Iris pigment epithelial cell (primary cell): ENCODE measurements at places on chromosomes 7 and 10.

GRCh38 chr7:1663223-1663622, 6.9 kb upstream of the ELFN1 start:
- DNase-seq = no peak

GRCh38 chr7:1537535-1538412, 7.3 kb downstream of the MAFK start:
- peak; percentile 98 for DNase-seq

GRCh38 chr10:80320377-80320776, 30.9 kb upstream of the MAT1A start:
- DNase-seq = no peak

GRCh38 chr10:11261143-11261542, 243.5 kb downstream of the CELF2 start:
- DNase-seq = no peak

DNA sequence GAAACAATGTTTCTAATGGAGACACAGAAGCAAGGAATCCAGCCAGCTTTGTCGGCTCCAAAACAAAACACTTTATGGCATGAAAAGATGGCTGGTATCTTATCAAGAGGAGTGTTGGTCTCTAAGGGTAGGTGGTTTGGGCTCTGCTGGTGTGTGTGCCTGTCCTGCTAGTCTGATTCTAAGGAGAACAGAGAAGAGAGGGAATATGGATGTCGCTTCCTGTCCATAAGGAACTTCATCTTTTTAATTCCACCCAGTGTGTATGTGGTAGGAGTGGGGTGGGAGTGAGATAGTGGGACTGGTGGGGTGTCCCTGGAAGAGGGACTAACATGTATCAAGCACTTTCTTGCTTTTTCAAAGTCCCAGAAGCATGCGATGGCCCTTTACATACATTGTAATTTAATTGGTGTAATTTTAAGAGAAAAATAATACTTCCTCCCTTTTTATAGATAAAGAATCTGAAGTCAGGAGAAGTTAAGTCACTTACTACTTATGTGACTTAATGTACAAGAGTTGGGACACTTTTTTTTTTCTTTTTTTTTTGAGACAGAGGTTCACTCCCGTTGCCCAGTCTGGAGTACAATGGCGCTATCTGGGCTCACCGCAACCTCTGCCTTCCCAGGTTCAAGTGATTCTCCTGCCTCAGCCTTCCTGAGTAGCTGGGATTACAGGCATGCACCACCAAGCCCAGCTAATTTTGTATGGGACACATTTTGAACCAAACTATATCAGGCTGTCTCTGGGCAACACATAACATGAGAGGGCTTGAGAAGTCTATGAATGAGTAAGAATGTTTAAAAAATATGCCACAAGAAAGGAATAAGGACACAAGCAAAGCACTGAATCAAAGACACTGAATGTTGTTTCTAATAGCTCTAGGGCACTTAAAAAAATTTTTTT, 18.8 kb downstream of the NT5C3A start:
- DNase-seq = no peak

DNA sequence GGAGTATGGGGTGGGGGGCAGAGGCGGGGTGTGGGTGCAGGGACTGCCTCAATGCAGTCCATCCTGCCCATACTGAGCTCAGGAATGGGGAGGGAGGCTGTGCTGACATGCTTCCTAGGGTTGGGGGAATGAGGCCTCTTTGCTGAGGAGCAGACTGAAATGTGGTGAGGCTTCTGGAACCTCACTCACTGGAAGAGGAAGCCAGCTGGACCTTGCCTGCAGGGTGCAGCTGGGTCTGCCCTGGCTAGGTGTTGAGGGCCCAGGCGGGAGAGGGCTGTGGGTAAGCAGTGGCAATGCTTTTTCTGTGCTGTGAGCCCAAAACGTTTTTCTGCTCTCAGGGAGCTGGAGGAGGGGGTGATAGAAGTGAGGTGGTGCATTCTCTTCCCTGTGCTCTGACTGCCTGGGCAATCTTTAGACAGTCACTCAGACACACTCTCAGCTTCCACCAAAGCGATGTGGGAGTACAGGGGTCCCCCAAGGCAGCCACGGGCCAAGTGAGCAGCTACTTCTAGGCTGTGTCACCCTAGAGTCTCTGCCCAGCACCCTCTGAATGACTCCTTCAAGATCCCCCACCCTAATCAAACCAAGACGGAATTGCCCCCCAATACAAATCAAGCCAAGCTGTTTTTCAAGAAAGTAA, 41.1 kb upstream of the BMPR1A start:
- DNase-seq = no peak

GRCh38 chr10:24721229-24722106, 2.2 kb downstream of the ARHGAP21 start:
- DNase-seq = peak; percentile 34

DNA sequence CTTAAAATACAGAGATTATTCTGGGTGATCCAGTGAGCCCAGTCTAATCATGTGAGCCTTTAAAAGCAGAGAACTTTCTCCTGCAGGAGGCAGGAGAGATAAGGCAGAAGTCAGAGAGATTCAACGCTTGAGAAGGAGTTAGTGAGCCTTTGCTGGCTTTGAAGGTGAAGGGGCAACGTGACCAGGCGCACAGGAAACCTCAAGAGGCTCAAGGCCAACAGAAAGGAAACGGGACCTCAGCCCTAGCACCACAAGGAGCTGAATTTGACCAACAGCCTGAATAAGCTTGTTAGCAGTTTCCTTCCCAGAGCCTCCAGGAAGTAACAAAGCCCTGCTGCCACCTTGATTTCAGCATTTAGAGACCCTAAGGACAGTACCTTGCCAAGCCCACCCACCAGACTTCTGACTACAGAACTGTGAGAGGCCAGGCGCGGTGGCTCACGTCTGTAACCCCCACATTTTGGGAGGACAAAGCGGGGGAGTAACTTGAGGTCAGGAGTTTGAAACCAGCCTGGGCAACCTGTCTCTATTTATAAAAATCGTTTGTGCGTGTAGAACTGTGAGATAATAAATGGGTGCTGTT, 87.3 kb upstream of the KAT6B start:
- peak; percentile 34 for DNase-seq

GRCh38 chr10:18104223-18104872, 35.9 kb upstream of the CACNB2 start:
- peak; percentile 38 for DNase-seq

GRCh38 chr7:25669281-25669781, 441.0 kb upstream of the NPVF start:
- no peak for DNase-seq

- peak; percentile 22 for DNase-seq
These were observed 28.5 kb downstream of the NPS start for GRCh38 chr10:127577376-127578258.

DNA sequence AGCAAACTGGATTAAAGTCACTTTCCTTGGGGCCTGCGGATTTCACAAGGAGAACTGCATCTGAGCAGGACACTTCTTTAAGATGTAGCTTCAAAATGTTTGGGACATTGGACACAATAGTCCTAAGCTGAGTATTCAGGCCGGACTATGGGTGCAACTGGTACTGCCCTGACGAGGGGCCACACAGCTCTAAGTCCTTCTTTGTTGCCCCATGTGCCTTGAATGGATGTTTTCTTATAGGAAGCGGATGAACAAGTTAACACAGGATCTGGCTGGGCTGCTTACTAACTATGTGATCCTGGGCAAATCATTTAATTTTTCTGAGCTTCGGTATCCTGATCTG, 147.8 kb upstream of the KLF14 start:
- DNase-seq = no peak

- DNase-seq = no peak
These were observed 205.6 kb upstream of the TCF7L2 start for GRCh38 chr10:112744181-112745096.

GRCh38 chr7:76998285-76998589, 33.9 kb downstream of the SPDYE17 start:
- DNase-seq = peak; percentile 3

DNA sequence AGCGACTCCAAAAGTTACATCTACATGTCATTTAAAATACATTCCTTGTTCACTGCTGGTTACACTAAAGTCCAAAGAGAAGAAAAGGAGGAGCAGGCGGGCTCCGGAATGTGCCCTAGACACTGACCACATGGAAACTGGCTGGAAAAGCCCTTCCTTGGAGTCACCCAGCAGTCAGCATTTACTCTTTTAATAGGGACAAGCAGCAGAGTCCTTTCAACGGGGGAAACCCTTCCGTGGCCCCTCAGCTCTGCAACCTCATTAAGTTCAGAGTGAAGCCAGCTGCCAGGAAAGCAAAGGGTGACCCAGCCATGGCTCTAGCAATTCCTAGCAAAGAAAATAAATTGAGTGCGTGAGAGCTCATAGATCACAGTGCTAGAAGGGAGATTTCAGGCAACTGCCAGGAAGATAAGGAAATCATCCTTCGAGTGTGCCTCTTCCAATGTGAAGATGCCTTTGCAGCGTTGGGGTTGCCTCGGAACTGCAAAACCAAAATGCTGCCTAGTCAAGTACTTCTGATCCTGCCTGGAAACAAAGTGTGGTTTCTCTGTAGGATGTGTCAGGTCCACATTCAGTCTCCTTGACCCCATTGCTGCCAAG, 101.6 kb downstream of the SORBS1 start:
- DNase-seq = no peak

GRCh38 chr10:21516242-21517131, 9.0 kb downstream of the SKIDA1 start:
- peak; percentile 81 for DNase-seq

DNA sequence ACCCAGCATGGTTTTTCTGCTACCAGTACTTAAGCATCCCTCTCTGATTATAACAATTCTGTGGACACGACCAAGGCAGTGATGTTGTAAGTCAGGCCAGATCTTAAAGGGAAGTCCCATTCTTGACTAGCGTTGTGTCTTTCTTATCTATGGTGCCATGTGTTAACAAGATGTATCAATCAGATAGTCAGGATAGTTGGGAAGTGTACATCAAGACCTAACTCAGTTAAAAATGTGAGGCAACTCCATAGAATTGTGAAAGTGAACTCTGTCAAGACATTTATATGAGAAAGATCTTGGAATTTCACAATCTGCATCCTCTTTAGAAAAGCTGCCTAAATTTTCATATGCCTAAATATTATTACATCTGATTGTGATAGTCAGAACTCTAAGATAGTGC, 341.7 kb upstream of the SEMA3D start:
- DNase-seq = peak; percentile 65

DNA sequence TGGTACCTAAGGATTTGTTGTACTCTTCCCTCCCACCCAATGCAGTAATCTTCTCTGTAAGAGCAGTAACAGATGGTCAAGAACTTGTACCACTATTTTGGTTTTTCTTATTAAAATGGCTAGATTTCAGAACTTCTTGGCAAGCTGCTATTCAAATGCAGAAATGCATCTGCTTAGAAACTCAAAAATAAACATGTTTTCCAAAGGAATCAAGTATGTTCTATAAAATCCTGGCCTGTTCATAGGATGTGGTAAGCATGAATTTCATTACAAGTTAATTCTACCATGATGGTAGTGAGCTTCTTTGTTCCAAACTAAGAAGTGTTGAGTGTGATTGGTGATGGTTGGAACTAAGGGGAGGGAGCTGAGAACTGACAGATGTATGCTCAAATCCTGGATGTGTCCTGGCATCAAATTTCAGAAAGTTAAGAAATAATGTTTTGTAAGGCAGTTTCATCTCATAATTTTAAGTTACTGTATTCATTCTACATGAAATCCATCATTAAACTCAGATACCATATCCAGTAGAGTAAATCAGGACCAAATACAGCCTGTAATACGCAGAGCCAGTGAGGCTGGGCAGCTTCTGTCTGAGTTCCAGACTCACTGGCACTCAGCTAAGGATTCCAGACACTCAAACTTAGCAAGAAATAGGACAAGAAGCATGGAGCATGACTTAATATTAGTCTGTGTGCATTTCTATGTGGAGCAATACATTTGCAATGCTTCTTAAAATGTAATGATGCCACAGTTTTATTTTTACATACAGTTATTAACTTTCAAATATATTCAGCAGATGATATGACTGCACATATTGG, 119.6 kb downstream of the TES start:
- DNase-seq = peak; percentile 51

- DNase-seq = no peak
These were observed 925.8 kb upstream of the ZNF722 start for GRCh38 chr7:63072806-63073205.

GRCh38 chr10:83943920-83944319, 195.4 kb upstream of the GHITM start:
- DNase-seq = no peak

DNA sequence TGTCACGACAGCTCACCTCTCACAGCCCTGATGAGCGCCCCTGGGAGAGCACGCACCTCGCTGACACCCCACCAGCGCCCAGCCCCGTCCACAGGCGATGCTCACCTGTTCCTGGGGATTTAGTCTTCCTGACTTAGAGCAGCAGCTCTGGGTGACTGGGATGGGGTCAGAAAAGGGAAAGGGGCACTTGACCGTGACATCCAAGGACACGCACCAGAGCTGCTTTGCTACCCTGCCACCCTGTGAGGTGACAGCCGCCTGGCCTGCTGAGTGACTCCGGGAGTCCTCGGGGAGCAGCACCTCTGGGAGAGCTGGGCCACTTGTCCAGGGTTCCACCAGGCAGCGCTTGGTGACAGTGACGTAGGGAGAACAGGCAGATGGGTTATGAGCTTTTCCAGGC, 148.2 kb downstream of the PRKAG2 start:
- no peak for DNase-seq

- DNase-seq = no peak
These were observed 441.9 kb upstream of the LRRTM3 start for GRCh38 chr10:66483966-66484365.

DNA sequence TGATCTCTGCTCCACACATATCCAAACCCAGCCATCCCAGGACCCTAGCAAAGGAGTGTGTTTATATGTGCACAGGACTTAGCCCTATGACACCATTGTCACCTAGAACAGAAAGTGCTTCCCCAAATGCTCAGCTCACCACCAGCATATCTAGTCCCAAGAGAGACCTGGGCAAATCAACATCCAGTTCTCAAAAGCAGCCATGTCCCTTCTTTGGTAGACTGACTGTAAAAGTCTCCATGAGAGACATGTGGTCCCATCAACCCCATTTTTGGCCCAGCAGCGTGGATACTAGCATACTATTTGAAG, 20.9 kb upstream of the ARHGAP22 start:
- DNase-seq = no peak

- no peak for DNase-seq
These were observed 312.7 kb upstream of the IGFBP3 start for GRCh38 chr7:46233585-46234329.

DNA sequence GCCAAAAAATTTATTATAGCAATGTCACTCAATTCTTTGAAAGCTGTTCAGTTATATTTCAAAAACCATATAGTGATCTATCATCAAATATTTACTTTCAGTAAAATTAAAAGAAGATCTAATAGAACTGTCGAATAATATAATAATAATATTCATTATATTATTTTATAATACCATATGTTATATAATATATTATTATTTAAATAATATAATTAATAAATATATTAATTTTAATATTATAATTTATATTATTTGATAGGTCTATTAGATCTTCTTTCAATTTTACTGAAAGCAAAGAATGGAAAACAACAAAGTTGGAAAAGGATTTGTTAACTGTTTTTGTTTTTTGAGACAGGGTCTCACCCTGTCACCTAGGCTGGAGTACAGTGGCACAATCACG, 22.5 kb upstream of the UCMA start:
- DNase-seq = no peak

DNA sequence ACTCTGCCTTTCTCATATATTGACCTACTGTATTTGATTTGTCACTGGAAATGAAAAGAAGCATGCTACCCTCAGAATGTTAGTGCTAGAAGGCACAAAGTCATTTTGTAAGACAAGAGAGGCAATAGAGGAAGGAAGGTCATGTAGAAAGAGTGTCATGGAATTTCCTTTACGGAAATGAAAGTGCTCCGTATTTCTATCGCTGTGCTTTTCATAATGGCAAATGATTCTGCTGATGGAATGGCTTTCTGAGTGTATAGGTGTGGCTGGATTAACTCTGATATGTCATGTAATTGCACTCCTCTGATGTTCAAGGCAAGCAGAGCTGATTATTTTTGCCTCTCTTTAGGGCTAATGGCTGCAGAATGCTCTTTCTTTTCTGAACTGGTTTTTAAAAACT, 15.5 kb upstream of the STEAP4 start:
- no peak for DNase-seq
